ENCODE measurements at places on chromosomes 1 and 21.

DNA sequence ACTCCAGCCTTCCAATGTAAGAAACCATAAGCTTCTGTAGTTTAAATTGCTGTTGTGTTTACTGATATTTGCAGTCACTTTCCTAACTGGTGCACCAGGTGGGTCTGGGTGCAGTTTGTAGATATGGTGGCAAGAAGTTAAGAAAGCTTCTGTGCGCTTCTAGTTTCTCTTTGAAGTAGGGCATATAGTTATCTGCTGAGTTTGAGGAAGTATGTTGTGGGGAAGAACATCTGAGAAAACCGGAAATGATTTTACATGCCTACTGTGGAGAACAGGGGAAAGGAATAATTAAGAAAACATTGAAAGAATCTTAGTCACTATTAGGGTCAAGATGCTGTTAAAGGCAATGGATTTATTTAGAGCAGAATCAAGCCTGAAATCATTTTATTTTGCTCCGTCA, 14.9 kb upstream of the SLC44A5 start:
- no peak for DNase-seq

- DNase-seq: no peak
Observed at GRCh38 chr1:146031476-146031875, 9.9 kb upstream of the HJV start.

- DNase-seq: no peak
Observed at GRCh38 chr1:89761901-89762300, 58.9 kb upstream of the LRRC8D start.

DNA sequence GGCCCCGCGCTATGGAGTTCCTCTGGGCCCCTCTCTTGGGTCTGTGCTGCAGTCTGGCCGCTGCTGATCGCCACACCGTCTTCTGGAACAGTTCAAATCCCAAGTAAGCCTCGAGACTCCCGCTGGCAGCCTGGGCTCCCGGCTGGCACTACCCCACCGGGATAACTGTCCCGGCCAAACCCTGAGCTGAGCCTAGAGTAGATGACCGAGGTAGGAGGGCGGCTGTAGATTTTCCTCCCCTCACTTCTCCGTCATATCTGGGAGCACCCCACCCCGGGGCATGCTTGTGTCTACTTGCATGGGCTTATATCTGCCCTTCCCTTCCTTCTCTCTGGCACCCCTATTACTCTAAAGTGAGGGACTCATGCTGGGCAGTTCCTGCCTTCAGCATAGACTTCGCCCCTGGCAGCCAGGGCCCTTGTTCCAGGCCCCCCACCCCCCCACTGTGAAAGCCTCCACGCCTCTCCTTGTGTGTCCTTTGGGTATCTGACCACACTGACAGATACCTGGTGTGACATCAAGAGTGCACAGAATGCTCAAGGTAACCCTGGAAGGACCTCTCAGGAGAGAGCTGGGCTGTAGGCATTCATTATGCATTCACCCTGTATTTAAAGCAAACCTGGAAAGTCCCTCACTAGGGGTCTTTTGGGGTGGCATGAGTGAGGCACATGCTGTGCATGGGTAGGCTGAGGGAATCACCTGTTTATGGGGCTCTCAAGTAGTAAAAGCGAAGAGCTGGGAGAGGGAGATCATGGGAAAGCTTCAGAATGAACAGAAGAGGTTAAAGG, 485 bp downstream of the EFNA1 start:
- DNase-seq: no peak

DNA sequence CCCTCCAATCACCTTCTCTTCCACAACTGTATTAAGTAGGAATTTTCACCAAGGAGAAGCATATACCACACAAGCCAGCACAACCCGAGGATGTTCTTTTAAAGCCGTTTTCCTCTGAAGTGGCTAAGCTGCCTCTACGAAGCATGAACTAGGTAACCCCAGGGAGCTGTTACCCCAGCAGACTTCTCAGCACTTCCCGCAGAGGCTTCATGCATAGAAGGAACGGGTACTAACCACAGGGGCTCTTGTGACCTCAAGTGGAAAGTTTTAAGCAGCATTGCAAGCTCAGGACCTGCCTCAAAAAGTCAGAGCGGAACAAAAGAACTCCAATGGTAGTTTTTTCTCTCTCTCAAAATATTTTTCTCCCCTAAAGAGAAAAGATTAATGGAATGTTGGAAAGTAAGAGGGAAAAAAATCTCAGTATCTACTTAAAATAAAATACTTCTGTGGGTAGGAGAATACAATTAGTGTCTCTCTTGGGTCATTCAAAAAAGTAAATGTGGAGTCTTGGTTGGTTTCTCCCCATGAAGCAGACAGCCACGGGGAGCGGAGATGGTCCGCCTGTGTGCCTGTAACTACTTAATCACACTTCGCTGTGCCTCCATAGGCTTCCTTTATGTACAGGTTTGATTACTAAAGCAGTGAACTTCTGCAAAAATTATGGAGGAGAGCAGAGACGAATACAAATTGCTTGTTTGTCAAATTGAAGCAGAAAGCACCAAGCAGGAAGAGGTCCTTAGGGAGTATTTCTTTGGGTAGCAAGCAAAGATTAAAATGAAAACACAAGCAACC, 40.9 kb downstream of the STX6 start:
- no peak for DNase-seq

Measured in SHP77 treated with DMSO at 0.1 percent for 48 hours (cell line).